ENCODE measurements at places on chromosomes 1 and 21. TPM values are rescaled to one million over a fixed set of nuclear protein-coding genes. Genes with fewer than 3 reads are reported as not detected.

The ELF3 gene
- 6.9 TPM for total RNA-seq

The KCNK2 gene
- 0.50 TPM for total RNA-seq

The VSIG8 gene
- total RNA-seq = not detected

The TFF2 gene
- total RNA-seq = not detected

The GNG4 gene
- 14.9 TPM for total RNA-seq

The OLIG2 gene
- total RNA-seq = 0.15 TPM

The WNT3A gene
- not detected for total RNA-seq

DNA sequence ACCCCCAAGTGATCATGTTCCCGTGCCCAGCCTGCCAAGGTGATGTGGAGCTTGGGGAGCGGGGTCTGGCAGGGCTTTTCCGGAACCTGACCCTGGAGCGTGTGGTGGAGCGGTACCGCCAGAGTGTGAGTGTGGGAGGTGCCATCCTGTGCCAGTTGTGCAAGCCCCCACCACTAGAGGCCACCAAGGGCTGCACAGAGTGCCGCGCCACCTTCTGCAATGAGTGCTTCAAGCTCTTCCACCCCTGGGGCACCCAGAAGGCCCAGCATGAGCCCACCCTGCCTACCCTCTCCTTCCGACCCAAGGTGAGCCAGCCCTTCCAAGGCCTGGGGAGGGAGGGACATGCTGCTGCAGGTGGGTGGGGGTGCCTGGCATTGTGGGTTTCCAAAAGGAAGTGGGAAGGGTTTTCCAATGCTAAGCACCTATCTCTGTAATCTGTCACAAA lies 2.3 kb downstream of the TRIM46 start:
- no peaks in the 10 kb centered on the region for H3K36me3 ChIP-seq
- H3K4me3 ChIP-seq = no peak overlapping the region
- H3K27me3 ChIP-seq = no peaks in the 10 kb centered on the region
- no peak overlapping the region for H3K27ac ChIP-seq
- no peak for DNase-seq

DNA sequence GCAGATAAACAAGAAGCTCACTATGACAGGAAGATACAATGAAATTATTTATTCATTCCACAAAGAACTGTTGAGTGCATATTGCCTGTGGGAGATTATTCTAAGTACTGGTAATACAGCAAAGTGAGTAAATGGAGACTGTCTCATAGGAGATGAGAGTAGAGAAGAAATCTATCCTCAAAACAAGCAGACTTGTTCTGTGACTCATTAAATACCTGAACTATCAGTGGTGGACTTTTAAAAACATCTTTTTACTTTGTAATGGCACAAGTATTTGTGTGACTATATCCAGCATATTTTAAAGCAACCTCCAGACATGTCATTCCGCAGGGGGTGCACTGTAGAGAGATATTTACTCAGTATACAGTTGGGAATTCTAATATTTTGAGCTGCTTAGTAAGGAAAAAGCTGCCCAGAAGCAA lies 259.2 kb downstream of the FMN2 start:
- no peak overlapping the region for H3K27ac ChIP-seq
- no peaks in the 10 kb centered on the region for H3K27me3 ChIP-seq

- no peaks in the 10 kb centered on the region for H3K27me3 ChIP-seq
- no peak overlapping the region for H3K27ac ChIP-seq
- H3K36me3 ChIP-seq = no peaks in the 10 kb centered on the region
- no peak for DNase-seq
- H3K4me1 ChIP-seq = no peaks in the 10 kb centered on the region
- H3K4me3 ChIP-seq = no peak overlapping the region
Observed at GRCh38 chr1:190376044-190376443, 101.6 kb downstream of the BRINP3 start.

DNA sequence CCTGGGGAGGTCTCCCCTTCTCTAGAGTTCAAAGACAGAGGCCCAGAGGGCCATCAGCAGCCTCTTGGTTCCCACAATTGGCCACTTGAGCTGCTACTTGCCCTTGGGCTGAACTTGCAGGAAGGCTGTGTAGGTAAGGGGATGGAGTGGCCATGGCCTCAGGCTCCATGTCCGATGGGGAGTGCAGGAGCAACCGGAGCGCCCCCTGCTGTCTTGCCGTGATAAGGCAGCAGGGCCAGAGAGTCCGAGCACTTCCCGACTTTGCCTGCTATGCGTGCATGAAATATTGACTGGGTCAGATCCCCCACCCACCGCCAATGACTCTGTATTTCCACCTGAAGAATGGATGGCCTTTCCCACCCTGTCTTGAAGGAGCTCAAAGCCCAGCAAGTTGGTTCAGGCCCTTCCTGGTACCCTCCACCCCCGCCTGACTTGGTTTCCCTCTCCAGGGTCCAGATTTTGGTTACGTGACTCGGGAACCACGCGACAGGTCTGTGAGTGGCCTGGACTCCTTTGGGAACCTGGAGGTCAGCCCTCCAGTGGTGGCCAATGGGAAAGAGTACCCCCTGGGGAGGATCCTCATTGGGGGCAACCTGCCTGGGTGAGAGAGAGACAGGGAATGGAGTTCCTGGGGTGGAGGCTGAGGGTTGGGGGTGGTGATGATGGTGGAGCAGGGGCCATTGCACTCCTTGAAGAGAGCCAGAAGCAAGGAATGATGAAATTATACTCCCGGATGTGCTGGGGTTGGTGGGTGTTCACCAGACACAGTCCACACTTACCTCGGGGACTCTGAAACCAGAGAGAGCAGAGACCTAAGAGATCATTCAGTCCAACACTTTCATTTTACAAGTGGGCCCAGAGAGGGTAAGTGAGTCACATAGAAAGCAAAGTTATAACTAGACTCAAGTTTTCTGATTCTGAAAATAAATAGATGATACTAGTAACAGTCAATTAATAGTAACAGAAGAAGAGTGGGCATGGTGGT lies 25.6 kb downstream of the PADI3 start:
- H3K27me3 ChIP-seq = no peaks in the 10 kb centered on the region
- no peaks in the 10 kb centered on the region for H3K4me1 ChIP-seq
- no peak overlapping the region for H3K4me3 ChIP-seq

GRCh38 chr21:33392284-33392985 lies 10.8 kb upstream of the IFNGR2 start:
- DNase-seq = no peak
- peaks cover 9% of the 10 kb centered on the region for H3K4me1 ChIP-seq
- H3K4me3 ChIP-seq = no peak overlapping the region
- no peaks in the 10 kb centered on the region for H3K27me3 ChIP-seq
- H3K27ac ChIP-seq = peak overlapping the region; percentile 79

GRCh38 chr1:195462646-195463045 lies 1145.6 kb downstream of the KCNT2 start:
- no peaks in the 10 kb centered on the region for H3K4me1 ChIP-seq
- DNase-seq = no peak
- no peak overlapping the region for H3K27ac ChIP-seq
- no peak overlapping the region for H3K4me3 ChIP-seq

DNA sequence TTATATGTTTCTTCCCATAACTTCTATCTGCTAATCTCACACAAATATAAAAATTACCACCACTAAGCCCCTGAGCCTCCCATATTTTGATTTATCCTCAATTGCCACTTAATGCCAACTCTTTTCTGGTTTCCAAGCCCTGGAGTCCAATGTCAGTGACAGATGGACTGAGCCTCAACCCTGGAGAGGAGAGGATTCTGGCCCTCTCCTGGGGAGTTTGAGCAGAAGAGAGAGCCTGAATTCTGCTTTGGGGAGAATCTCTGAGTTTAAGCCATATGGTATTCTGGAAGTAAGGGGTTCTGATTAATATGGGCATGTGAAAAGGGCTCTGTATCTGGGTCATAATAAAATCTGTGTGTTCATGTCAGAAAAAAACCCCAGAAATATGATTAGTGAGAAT lies 8.5 kb downstream of the CADM3 start:
- DNase-seq = no peak
- H3K36me3 ChIP-seq = no peaks in the 10 kb centered on the region
- no peak overlapping the region for H3K4me3 ChIP-seq

- H3K27ac ChIP-seq = no peak overlapping the region
- H3K27me3 ChIP-seq = no peaks in the 10 kb centered on the region
- H3K36me3 ChIP-seq = no peaks in the 10 kb centered on the region
Observed at GRCh38 chr1:93628681-93629080, 53.0 kb downstream of the BCAR3 start.

- no peaks in the 10 kb centered on the region for H3K36me3 ChIP-seq
- no peaks in the 10 kb centered on the region for H3K4me1 ChIP-seq
- no peak for DNase-seq
- no peaks in the 10 kb centered on the region for H3K27me3 ChIP-seq
- no peak overlapping the region for H3K4me3 ChIP-seq
- H3K27ac ChIP-seq = no peak overlapping the region
Observed at GRCh38 chr1:162631546-162632191, 595 bp upstream of the DDR2 start.

DNA sequence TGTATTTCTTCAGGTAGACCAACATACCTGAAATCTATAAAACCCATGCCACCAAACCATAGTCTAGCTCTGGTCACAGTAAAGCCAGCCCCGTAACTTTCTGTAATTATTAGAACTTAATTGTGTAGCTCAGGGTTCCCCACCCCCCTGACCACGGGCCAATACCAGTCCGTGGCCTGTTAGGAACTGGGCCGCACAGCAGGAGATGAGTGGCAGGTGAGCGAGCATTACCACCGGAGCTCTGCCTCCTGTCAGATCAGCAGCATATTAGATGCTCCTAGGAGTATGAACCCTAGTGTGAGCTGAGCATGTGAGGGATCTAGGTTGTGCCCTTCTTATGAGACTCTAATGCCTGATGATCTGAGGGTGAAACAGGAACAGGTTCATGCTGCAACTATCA lies 14.6 kb downstream of the TENT5C start:
- H3K27ac ChIP-seq = no peak overlapping the region
- no peak overlapping the region for H3K4me3 ChIP-seq
- H3K27me3 ChIP-seq = no peaks in the 10 kb centered on the region
- no peaks in the 10 kb centered on the region for H3K36me3 ChIP-seq
- H3K4me1 ChIP-seq = no peaks in the 10 kb centered on the region
- DNase-seq = no peak

GRCh38 chr1:10187026-10187334 lies 23.4 kb upstream of the KIF1B start:
- no peaks in the 10 kb centered on the region for H3K4me1 ChIP-seq
- no peak overlapping the region for H3K4me3 ChIP-seq

GRCh38 chr1:188514917-188515316 lies 1686.2 kb downstream of the PLA2G4A start:
- H3K27ac ChIP-seq = no peak overlapping the region
- H3K36me3 ChIP-seq = no peaks in the 10 kb centered on the region
- H3K4me1 ChIP-seq = no peaks in the 10 kb centered on the region
- DNase-seq = no peak
- no peaks in the 10 kb centered on the region for H3K27me3 ChIP-seq

DNA sequence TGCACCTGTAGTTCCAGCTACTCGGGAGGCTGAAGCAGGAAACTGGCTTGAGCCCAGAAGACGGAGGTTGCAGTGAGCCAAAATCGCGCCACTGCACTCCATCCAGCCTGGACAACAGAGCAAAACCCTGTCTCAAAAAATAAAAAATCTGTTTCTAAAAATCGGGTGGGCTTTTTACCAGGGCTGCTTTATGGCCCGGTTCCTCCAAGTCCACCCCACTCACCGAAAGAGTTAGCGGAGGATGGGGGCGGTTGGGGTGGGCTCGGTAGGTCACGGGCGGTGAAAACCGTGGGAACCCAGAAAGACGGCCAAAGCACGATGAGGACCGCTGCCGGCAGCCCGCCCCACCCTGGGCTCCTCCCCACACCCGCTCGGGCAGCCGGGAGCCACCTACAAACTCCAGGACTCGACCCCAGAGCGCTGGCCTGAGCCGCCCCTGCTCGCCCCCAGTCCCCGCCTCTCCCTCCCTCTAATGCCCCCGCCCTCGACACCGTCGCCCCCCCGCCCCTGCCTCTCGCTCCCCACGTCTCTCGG lies 846 bp upstream of the PER3 start:
- DNase-seq = no peak
- peaks cover 11% of the 10 kb centered on the region for H3K27me3 ChIP-seq
- H3K36me3 ChIP-seq = peaks cover 1% of the 10 kb centered on the region
- H3K4me1 ChIP-seq = no peaks in the 10 kb centered on the region
- peak overlapping the region; percentile 45 for H3K4me3 ChIP-seq
- H3K27ac ChIP-seq = peak overlapping the region; percentile 16

- no peak overlapping the region for H3K4me3 ChIP-seq
- DNase-seq = no peak
- no peaks in the 10 kb centered on the region for H3K4me1 ChIP-seq
- no peak overlapping the region for H3K27ac ChIP-seq
- H3K27me3 ChIP-seq = no peaks in the 10 kb centered on the region
Observed at GRCh38 chr1:39745016-39745670, 6.5 kb downstream of the PPIE start.

DNA sequence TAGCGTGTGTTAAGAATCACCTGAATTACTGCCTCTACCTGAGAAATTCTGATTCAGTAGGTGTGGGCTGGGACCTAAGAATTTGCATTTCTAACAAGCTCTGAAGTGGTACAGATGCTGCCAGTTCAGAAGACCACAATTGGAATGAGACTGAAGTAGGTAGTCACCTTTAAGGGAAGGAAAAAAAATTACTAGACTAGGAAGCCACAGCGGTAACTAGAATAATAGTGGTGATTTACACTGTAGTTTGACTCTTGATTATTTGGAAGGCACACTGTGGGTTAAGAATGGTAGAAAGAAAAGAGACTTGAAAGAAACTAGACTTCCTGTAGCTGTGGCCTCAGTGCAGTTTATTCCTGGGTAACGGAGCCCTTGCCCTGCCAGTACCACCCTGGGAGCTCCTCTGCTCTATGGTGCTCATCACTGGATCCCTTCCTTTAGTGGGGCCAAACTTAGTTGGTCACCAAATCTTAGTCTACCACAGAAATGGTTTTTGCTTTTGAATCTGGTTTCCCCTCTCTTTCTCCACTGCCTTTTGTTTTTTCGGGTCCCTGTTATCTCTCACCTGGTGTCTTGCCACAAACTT lies 43.6 kb downstream of the ARID1A start:
- H3K27me3 ChIP-seq = no peaks in the 10 kb centered on the region
- DNase-seq = no peak
- no peaks in the 10 kb centered on the region for H3K4me1 ChIP-seq
- peak overlapping the region; percentile 16 for H3K27ac ChIP-seq

DNA sequence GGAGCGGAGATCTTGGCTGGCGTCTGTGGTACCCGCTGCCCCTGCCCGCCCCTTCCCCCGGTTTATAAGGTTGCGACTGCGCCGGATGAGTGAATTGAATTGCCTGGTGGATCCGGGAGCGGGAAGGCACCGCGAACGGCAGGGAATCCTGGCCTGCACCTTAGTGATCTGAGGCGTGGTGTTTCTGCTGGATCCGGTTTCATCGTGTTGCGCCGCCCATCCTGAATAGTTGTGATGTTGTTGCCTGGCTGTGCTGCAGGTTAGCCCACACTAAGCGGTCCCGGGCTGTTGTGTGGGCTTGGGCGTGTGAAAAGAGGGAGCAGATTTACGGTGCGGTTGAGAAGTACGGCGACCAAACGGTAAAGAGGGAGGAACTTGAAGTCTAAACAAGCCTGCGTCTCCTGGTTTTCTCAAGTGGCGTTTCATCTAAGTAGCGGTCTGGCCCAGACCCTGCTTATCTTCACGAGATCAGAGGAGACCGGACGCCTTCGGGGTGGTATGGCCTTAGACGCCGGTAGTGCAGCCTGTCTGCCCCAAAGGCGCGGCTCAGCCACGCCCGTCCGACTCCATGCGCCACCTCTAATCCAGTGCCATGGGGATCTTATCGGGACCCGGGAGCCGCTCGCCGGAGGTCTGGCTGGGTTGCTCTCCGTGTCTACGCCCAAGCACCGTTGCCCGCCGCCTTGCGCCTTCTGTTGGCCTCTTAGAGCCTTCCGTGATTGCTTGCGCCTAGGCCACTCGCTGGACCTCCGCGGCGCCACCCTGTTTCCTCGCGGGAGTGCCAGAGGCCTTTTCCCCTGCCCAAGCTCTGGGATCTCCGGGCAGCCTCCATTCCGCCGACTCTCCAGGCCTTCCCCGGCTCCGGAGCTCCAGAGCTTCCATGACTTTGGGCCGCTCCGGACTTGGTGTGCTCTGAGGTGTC lies 87.5 kb upstream of the RHOU start:
- H3K27ac ChIP-seq = no peak overlapping the region
- no peaks in the 10 kb centered on the region for H3K36me3 ChIP-seq
- H3K4me1 ChIP-seq = no peaks in the 10 kb centered on the region
- H3K27me3 ChIP-seq = peaks cover 64% of the 10 kb centered on the region
